ENCODE measurements at places on chromosomes 4 and X.

DNA sequence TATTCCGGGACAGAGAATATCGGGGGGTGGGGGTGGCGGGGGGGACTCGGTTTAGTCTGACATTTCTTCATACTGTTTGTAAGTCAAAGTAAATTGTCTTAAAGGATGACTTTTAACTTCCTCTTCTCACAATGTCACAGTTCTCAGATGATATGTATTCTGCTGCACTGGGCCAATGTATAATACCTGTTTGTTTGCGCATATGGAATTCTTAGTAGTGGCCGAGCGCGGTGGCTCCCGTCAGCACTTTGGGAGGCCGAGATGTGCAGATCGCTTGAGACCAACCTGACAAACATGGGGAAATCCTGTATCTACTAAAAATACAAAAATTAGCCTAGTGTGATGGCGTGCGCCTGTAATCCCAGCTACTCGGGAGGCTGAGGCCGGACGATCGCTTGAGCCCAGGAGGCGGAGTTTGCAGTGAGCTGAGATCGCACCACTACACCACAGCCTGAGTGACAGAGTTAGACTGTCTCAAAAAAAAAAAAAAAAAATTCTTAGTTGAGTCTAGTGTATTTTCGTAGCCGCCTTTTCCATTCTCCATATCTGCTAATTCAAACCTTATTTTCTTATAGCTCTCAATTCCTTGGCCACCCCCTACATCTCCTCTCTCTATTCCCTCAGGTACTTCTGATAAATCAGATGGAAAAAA is 851 bp downstream of the POLR2B start:
- peak; percentile 39 for DNase-seq

DNA sequence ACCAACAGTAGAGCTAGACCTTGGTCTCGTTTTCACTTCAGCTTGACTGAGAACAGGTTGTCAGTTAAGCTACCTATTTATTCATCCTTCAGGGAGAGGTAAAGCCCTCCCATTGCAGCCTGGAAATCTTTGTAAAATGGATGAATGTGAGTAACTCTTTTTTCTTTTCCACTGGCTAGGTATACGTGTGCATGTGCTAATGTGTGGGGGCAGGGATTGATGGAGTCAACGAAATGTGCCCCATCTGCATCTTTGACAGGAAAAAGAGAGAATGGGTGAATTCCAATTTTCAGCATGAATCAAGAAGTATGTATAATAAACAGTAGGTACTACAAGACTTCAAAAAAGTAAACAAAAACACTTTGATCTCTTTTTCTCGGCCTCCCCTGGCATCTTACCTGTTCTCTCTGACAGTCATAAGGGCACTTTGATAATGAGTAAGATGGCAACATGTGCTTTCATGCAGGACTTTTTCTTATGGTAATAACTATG is at the start of gene IL21:
Gene IL21, minus strand, starts transcription at position 51 of the 492 bp plus-strand sequence. CDS start 55 bp downstream, outside the sequence.
- no peak for DNase-seq

GRCh38 chrX:136047969-136048368 is 62.7 kb downstream of the SLC9A6 start:
- DNase-seq: no peak

GRCh38 chr4:88144048-88144447 is 14.4 kb downstream of the ABCG2 start:
- no peak for DNase-seq

DNA sequence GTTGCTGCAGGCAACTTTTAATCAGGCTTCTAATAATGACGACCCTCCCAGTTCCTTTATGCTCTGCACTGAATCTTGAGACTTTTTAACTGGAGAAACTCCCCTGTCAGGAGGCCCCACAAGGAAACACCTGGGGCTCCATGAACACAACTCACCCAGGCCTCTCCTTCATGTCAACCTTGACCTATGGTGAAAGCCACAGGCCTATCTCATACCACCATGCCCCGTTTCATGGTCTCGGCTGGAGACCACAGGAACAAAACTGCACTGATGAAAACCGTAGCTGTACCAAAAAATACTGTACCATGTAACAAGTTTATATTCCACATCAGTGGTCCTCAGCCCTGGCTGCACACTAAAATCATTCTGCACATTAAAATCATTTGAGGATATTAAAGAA is 57.0 kb downstream of the ZNF827 start:
- DNase-seq: no peak

GRCh38 chr4:53591372-53591892 is at the start of gene LNX1:
LNX1 (minus strand) TSS chr4:53591486; CDS start chr4:53574002, 17,484 bp downstream.
- DNase-seq: peak; percentile 11

- DNase-seq: no peak
These were observed 324.4 kb downstream of the CAMK2D start for GRCh38 chr4:113437129-113437528.

GRCh38 chr4:173170182-173170778 is 1.7 kb downstream of the GALNT7 start:
- no peak for DNase-seq

- DNase-seq: no peak
These were observed 27.5 kb upstream of the VBP1 start for GRCh38 chrX:155188786-155189185.

DNA sequence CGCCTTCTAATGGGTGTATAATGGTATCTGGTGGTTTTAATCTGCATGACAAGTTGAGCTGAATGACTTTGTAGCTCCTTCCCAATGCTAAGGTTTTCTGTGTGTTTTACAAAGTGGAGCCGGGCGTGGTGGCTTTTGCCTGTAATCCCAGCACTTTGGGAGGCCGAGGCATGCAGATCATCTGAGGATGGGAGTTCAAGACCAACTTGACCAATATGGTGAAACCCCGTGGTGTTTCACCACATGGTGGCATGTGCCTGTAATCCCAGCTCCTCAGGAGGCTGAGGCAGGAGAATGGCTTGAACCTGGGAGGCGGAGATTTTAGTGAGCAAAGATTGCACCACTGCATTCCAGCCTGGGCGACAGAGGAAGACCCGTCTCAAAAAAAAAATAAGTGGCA is 28.9 kb downstream of the ARFIP1 start:
- DNase-seq: no peak

DNA sequence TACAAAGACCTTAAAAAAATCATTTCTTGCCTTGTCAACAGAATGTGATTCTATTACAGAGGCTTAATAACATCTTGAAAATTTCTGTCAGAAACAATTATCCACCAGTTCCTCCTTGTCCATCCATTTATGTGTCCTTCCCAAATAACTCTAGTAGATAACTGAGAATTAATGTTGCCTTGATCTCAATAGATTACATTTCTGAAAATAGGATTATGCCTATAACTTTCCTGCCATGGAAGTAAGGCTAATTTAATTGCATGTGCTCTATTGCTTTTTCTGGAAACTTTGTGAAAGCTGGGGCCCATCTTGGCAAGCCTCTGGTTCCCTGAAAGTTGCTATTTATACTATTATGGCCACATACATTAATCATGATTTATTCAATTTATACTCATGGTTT is 76.2 kb upstream of the UNC5C start:
- no peak for DNase-seq

DNA sequence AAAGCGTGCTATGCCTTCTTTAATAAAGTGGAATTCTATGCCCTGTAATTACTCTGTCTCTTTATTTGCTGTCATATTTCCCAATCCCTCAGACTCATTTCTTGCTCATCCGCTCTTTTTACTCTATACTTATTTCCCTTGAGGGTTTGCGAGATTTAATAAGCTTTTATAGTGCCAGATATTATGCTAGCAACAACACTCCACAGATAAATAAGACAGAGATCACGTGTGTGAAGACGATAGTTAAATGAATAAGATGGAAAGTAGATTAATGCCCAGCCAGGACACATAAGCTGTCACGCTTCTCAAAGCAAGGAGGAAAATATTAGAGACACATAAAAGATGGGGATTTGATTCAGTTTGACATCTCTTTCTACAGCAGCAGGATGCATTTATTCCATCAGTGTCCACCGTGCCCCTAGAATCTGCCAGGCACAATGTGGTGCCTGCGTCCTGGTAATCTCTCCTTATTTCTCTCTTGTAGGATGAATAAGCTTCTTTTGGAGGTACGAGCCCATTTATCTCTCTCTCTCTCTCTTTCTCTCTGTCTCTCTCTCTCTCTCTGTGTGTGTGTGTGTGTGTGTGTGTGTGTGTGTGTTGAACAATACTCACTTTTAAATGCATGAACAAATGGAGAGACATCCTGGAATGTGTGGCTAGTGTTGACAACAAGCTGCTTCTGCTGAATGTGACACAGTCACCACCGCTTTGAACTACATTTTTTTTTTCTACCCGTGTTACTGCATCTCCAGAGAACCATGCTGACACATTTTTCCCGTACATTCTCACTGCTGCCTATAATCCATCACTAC is 48.2 kb downstream of the TMEM156 start:
- DNase-seq: no peak

GRCh38 chr4:99403380-99404184 is 31.6 kb downstream of the ADH7 start:
- DNase-seq: no peak

GRCh38 chr4:41512596-41512995 is 25.4 kb upstream of the LIMCH1 start:
- DNase-seq: no peak

DNA sequence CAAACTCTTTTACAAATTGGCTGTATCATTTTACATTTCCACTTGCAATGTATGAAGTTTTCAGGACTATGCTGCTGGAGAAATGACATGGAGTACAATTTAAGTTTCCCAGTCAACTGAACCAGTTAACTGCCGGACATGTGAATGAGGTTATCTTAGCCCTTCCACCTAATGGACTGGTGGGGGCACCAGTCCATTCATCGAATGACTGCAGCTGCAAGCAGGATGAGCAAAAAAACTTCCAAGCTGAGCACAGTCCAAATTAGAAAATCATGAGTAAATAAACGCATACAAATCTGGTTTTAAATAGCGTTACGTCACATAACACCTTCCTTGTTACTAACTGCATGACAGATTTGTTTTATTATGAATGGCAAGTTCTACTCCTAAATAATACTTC is 1131.5 kb downstream of the PCDH18 start:
- DNase-seq: no peak

DNA sequence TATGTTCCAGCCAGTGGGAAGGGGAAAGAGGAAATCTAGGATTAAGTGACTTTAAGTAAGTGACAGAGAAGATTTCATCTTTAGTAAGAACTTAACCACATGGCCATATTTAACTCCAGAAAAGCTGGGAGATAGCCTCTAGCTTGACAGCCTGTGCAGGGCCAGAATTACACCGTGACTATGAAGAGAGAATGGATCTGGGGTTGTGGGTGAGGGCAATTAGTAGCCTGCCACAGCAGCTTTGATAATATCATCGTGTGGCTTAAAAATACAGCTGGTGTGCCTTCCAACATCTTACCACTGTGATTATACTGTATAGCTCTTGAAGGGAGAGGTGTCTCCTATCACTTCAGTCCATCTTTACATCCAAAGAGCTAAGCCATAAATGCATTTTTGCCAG is 57.6 kb upstream of the TBC1D9 start:
- no peak for DNase-seq

DNA sequence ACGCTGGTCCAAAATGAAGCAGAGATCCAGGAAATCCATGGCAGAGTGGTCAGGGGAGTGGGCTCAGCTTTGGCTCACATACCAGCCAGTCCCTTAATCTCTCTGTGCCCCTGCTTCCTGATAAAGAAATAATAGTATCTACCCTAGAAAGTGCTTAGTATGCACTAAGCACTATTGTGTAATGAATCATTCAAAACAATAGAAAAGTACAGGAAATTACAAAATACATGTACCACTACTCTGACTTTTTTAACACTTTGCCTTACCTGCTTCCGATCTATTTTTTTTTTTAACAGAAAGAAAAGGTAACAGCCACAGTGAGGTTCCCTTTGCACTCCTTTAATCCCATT is 49.9 kb downstream of the TBC1D9 start:
- DNase-seq: no peak

DNA sequence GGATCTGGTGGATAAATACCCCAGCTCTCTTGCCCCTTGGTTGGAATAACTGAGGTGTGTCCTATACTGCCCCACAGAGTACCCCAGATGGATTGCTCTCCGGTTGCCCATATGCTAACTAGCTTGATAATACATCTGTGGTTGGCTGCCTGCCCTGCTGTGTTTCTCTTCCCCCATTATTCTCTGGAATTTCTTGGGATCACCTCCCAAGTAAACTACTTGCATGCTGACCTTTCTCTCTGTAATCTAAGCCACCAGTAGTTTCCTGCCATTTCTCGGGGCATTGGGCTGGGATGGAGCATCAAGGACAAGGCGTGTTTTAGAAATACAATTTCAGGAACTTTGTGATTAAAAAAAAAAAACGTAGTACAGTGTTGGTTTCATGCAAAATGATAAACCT is 25.2 kb downstream of the PPP1R2C start:
- DNase-seq: no peak

DNA sequence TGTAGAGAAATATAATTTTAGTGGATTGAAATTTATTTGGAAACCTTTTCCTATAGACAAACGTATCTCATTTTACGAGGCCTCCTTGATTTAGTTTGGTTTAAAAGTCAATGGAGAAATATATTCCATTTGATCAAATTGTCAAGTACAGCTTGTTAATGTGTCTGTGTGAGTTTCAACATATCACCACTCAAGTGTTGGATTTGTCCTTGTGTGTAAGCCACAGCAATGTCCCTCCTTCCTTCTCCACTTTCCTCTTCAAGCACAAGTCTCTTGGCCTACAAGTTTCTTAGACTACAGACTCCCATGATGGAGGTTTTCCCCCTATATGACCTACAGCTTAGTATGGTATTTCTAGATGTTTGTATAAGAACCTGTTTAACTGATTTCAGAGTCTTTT is 104.7 kb downstream of the SYNPO2 start:
- no peak for DNase-seq

DNA sequence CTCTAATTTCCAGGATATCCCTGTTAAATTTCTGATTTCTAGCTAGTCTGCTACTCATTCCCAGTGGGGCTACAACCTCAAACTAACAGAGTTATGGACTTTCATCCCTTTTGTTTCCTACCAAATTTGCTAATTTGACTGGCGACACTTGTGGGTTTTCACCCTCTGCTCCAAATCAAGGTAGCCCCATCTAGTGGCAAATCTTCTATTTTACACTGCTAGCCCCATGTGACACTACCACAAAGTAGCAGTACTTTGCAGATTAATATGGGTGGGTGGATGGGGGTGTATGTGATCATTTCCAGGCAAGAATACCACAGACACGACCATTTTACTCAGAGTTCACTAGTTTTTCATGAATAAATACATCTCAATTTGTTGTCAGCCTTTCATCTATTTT is 150.3 kb downstream of the MSL3 start:
- DNase-seq: peak; percentile 30

GRCh38 chr4:182828360-182829025 is 88.7 kb downstream of the DCTD start:
- no peak for DNase-seq

- DNase-seq: no peak
These were observed 632.5 kb downstream of the KCTD8 start for GRCh38 chr4:43816116-43816515.

DNA sequence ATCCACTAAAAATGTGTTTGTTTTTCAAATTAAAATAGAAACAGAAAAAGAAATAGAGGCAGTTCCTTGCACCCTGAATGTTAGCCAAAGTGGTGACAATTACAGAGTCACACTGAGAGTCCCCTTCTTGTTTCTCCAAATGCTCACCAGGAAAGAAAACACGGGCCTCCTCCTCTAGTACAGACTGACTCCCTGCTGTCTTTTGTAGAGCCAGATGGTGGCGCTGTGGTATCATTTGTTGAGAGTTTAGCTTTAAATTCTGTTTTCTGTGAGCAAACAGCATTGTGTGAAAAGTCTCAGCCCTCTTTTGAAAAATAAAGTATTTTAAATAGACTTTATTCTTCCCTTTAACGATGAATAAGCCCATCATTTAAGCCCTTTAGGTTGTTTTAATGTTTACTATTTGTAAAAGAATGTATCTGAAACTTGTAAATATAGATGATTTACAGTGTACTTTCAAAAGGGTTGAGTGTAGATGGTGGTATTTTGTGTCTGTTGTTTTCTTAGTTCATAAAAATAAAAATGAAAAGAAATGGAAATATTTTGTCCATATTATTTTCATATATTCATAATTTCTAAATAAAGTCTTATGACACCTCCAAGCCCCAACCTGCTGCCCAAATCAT is 36.9 kb upstream of the ATOH1 start:
- DNase-seq: peak; percentile 51
